ENCODE measurements at places on chromosomes 3 and 15. TPM values are rescaled to one million over a fixed set of nuclear protein-coding genes. Genes with fewer than 3 reads are reported as not detected.
A peak's percentile ranks its signal among the peaks of the same experiment; 100 is the strongest.

DNA sequence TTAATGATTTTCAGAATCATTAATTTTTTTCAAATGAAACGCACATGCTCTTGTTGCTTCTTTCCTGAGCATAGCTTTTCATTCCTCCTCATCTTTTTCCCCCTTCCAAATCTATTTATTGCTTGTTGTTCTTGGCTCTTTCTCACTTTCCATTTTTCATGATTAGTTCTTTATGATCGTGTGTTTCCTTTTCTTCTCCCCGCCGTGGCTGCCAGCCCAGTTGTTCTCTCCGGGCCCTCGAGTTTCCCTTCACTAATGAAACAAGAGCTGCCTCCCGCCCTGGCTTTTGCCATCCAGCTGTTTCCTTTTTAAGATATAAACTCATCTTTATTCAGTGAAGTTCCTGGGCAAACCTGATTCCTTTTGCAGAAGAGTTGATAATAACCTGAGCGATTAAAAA lies 170.2 kb upstream of the NR2F2 start:
- DNase-seq = peak; percentile 36

DNA sequence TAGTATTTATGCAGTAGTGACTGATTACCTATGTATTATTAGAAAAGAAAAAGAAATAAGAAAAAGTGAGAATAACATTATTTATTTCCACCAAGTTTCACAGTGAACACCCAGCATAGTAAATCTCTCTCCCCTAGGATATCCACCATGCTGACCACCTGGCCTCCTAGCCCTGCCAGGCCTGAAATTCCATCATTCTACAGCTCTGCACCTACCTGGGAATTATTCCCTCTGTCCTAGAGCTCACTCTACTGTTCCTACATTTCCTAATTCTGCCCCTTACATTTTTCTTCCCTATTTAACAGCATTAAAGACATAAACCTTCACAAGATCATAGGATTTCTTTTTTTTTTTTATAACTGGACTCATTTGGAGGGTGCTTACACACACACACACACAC lies 525.3 kb upstream of the PPP2R3A start:
- no peak for DNase-seq

DNA sequence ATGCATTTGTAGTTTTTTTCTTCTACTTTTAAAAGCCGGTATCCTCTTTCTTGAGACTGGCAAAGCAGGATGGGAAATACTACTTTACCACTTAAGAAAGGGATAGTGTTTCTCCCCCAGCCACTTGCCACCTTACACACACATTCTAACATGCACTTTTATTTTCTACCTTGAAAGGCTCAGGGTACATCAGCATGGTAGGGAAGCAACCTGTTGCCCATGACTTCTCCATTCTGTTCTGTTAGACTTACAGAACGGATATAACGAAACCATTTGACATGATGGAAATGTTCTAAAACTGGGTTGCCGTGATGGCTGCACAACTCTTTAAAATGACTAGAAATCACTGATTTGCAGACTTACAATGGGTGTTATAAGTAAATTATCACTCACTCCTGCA lies 405.5 kb downstream of the SHQ1 start:
- no peak for DNase-seq

CCR9 gene
- total RNA-seq = not detected

DNA sequence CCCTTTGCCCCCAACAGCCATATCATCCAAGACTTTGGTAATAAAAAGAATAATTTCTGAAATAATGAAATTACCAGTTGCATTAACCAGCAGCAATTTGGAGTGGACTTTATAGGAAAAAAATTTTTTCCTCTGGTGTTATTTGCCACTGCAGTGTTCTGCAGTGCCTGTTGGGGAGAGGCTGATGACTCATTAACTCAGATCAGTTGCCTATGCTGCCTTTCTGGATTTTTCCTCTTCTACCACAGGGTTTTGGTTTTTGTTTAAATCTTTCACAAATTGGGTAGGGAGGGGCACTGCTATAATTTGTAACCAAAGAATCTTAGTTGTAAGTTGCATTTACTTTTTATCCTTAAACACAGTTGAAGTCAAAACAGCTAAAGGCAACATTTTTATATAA lies 22.7 kb downstream of the ATP6V1A start:
- DNase-seq = no peak

DNA sequence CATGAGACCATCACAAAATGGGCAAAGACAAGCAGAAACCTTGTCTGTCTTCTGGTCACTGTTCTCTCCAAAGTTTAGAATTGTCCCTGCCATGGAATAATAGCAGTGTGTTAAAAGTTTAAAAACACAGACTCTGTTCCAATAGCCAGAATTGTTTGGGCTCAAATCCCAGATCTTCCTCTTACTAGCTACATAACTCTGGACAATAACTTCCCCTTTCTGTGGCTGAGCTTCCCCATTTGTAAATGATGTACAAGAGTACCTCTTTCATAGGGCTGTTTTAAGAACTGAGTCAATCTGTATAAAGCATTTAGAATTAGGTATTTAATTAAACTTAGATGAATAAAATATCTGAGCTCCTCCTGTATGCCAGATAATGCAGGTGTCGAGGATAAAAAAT lies 623.0 kb downstream of the NTRK3 start:
- no peak for DNase-seq
